ENCODE measurements at places on chromosomes 6 and 20. TPM values are rescaled to one million over a fixed set of nuclear protein-coding genes. Genes with fewer than 3 reads are reported as not detected.

APCDD1L gene
- total RNA-seq, result not detected

IL20RA gene
- not detected for total RNA-seq

DNA sequence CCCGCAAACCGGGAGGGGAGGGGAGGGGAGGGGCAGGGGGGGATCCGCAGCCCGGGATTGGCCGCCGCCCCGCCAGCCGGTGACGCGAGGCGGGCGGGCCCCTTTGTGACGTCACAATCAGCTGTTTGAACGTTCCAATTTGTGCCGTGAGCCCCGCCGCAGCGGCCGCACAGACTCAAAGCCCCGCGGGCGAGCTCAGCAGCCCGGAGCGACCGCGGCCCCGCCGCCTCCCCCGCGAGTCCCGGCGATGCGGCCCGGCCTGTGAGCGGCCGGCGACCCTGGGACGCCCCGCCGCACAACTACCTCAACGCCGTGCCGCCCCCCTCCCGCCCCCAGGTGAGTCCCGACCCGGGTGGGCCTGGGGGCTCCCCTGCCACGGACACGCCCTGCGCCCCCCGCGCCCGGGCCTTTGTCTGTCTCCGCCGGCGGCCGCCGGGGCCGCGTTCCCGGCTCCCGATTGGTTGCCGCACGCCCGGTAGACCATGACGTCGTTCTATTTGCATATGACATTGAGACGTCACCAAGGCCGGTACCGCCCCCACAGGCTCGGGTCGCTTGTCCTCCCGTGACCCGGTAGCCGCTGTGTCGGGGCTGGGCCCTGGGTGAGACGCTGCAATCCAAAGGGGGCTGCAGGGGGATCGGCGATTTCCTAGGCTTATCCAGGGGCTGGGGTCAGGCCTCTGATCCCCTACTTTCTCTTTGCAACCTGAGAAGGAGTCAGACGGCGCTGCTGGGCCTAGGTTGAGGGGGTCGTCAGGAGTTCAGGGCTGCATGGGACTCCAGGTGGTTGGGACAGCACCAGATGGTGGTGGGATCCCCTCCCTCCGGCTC lies at the start of gene TP53INP2:
Gene TP53INP2, plus strand, starts transcription at position 168 of the 831 bp plus-strand sequence. CDS start 4,396 bp downstream, outside the sequence.
- H3K36me3 ChIP-seq, result no peaks in the 10 kb centered on the region
- DNase-seq, result peak; percentile 87
- H3K4me1 ChIP-seq, result peaks cover 36% of the 10 kb centered on the region

- H3K27ac ChIP-seq, result no peak overlapping the region
- no peak for DNase-seq
- H3K36me3 ChIP-seq, result peaks cover 2% of the 10 kb centered on the region
- no peak overlapping the region for H3K4me3 ChIP-seq
- H3K4me1 ChIP-seq, result peaks cover 4% of the 10 kb centered on the region
These were observed 8.0 kb upstream of the TCF15 start for GRCh38 chr20:617934-618690.

- DNase-seq, result no peak
- H3K27ac ChIP-seq, result no peak overlapping the region
- H3K27me3 ChIP-seq, result no peaks in the 10 kb centered on the region
- no peaks in the 10 kb centered on the region for H3K36me3 ChIP-seq
- no peaks in the 10 kb centered on the region for H3K4me1 ChIP-seq
- H3K4me3 ChIP-seq, result no peak overlapping the region
These were observed 38.6 kb upstream of the GGTLC1 start for GRCh38 chr20:24027229-24027628.

DNA sequence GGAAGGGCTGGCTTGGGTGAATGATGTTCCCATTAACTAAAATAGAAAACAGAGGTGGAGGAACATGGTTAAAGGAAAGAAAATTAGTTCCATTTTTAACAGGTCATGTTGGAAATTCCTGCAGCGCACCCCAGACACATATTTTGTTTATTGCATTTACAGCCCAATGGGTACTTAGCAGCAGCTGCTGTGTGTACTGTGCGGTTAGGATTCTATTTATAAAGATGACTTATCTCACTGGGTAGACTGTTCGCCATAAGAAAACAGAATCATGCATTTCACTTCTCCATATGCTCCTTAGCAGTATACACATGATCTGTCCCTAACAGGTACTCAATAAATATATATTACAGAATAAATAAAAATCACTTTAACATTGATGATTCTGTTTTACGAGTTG lies 135.8 kb downstream of the SLC35F1 start:
- peaks cover 11% of the 10 kb centered on the region for H3K36me3 ChIP-seq
- no peak overlapping the region for H3K27ac ChIP-seq
- H3K27me3 ChIP-seq, result no peaks in the 10 kb centered on the region
- H3K4me3 ChIP-seq, result no peak overlapping the region
